ENCODE measurements at places on chromosomes 4 and X.

- DNase-seq, result peak; percentile 84
Measured at GRCh38 chr4:184472614-184473498, 1.5 kb downstream of the IRF2 start.

GRCh38 chr4:151573945-151574344 is 165.0 kb downstream of the FHIP1A start:
- DNase-seq, result no peak

GRCh38 chrX:129781134-129781672 is 1.5 kb downstream of the SASH3 start:
- no peak for DNase-seq

- peak; percentile 3 for DNase-seq
Measured at GRCh38 chrX:134632355-134632754, 25.9 kb downstream of the PLAC1 start.

- DNase-seq, result no peak
Measured at GRCh38 chr4:88623097-88623496, 30.8 kb downstream of the HERC3 start.

- no peak for DNase-seq
Measured at GRCh38 chr4:5758741-5759140, 47.7 kb downstream of the EVC start.

- no peak for DNase-seq
Measured at GRCh38 chr4:173684223-173684622, 154.2 kb upstream of the HAND2 start.

DNA sequence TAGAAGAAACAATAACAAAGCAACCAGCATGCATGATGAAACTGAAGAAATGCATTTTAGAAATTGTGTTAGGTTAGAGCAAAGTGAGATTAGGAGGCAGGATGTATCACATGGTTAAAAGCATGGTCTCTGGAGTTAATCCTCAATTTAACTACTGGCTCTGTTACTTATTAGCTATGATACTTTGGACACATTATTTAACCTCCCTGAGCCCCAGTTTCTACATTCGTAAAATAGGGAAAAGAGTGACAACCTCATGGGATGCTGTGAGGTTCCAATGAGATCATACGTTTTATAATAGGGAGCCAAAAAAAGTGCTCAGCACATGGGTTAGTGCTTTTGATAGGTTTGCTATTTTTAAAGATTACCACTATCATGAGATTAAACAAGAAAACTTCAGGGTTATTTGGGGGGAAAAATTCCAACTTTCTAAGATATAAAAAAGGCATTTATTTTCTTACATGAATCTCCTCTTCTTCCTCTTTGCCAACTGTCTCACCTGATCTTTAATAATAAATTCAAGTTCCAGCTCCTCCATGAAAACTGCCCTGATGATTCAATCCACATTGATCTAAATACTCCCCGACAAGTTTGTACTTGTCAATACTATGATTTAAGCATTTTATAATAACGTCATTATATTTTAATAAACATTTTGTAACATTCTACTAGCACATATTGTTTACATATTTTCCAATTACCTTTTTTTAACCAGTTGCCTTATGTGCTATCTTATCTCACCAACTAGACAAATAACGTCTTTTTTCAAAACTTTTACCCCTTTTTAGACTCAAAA is 4.6 kb downstream of the SEC31A start:
- DNase-seq, result no peak

- no peak for DNase-seq
Measured at GRCh38 chr4:70515367-70516250, 2.8 kb upstream of the AMTN start.

DNA sequence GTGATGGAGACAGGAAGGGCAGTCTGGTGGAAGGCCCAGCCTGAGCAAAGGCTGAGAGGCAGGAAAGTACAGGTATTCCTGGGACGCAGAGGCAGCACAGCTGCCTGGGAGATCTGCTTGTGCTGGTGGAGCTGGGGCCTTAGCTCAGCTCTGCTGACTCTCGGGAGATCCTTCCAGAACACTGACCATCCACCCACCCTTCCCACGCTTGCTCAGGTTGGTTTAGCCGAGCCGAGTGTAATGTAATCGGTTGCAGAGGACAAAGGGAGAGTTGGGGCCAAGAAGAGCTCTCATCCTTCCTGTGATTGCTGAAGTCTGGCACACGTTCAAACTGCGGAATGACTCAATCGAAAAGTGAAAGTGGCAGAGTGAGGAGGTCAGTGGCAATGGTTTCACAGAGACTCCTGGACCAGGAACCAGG is 43.1 kb upstream of the GPR78 start:
- peak; percentile 89 for DNase-seq

DNA sequence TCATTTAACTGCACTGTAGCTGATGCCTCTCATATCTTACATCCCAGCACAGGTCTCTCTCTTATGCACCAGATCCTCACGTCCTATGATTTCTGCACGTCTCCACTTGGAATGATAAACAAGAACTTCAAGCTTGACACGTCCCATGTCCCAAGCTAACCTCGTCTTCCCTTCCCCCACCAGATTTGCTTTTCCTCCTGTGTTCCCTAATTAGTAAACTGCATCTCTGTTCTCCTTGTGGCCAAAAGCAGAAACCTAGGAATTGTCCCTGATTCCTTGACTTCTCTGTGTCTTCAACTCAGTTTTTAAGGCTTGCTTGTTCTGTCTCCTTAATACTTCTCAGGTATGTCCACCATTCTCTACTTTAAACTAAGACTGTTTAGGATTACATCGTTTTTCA is 171.9 kb downstream of the BMPR1B start:
- no peak for DNase-seq

- DNase-seq, result no peak
Measured at GRCh38 chr4:20180509-20180908, 71.2 kb upstream of the SLIT2 start.

DNA sequence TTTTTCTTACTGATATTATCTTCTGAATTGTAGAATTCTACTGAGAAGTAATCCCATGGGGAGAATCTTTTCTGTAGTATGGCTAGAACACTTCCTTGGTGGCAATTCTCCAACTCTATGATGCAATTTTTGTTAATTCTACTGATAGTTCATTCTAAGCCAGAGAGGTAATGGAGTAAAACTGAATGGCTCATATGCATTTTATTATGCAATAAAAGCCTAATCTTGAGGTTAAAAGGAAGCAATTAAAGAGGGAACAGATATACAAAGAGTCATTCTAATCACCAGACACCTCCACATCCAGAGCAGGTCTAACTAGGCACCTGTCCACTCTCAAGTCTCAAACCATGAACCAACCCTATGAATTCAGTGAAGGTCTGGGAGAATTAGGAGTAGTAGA is 9.7 kb downstream of the RAP2C start:
- DNase-seq, result no peak

GRCh38 chrX:102859550-102859871 is 77.6 kb upstream of the RAB40AL start:
- no peak for DNase-seq

- DNase-seq, result no peak
Measured at GRCh38 chrX:73647212-73647611, 84.2 kb downstream of the CHIC1 start.

DNA sequence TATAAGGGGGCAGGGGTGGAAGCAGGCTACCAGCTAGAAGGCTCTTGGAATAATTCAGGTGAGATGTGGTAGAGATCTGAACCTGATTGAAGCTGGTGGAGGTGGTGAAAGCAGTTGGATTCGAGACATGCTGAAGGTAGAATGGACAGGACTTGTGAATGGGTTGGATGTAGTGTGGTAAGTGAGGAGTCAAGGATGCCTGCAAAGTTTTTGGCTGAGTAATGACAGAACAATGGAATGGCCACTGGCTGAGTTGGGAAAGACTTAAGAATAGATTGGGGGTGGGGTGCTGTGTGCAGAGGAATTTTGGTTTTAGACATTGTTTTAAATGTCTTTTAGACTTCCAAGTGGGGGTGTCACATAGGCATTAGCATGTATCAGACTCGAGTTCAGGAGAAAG is 33.5 kb downstream of the HPF1 start:
- DNase-seq, result no peak

GRCh38 chrX:100395781-100396180 is 14.3 kb downstream of the PCDH19 start:
- peak; percentile 47 for DNase-seq

DNA sequence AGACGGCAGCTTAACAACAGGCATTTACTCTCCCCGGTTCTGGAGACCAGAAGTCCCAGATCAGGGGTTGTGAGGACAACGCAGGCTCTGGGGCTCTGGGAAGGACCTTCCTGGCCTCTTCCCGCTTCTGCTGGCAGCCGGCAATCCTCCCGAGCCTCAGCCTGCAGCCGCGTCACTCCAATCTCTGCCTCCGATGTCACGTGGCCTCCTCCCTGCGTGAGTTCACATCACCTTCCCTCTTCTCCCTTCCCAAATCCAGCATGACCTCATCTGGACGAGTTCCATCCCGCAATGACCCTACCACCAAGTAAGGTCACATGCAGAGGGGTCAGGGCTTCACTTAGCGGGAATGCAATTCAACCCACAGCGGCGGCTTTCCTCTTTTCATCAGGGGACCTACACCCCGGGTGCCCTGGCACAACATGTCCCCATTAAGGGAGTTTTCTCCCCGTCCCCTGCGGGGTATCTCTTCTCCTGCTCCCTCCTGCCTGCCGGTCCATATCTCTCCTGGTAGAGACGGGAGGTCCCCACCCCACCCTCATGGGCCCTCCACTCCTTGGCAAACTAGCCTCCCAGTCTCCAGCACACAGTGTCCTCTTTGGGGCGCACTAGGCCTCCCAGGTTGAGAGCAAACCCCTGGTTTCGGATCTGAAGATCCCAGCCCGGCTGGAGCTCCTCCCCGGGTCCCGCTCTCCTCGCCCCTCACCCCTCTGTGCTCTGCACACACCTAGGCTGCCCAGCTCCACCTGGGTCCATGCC is 25.5 kb downstream of the ABLIM2 start:
- DNase-seq, result no peak

DNA sequence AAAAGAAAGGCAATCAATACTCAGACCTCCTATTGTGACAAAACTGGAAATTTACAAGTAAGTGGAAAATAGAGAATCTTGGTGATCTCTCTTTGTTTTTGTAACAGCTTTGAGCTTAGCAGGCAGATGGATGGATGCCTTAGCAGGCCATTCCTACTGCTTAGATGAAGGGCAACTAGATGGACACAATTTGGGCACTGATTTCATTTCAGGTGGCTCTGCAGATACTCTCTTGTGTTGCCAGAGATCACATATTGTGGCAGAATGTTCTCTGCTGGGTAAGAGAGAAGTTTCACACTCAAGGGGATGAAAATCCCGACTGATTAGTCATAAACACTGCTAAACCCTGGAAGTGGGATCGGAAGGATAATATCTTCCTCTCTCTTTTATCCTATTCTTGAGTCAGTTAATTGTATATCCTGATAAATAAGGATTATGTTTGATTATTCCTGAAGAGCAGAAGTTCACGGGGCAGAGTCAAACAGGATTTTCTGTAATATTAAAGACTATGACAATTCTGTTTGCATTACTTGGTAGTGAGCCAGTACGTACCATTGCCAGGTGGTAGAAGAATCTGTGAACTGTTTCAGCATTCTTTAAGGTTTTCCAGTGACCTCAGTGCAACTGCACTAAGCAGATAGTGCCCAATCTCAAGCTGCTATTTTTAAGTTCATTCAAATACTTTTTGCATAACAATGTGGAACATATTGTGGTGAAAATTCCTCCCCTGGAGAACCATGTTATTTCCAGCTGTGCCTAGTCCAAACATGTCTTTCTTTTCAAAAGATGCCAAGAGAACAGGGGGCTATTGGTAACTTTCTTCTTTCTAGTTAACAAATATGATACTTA is 974.3 kb downstream of the FSTL5 start:
- no peak for DNase-seq

GRCh38 chrX:25663701-25664100 is 474.4 kb upstream of the MAGEB18 start:
- DNase-seq, result no peak

DNA sequence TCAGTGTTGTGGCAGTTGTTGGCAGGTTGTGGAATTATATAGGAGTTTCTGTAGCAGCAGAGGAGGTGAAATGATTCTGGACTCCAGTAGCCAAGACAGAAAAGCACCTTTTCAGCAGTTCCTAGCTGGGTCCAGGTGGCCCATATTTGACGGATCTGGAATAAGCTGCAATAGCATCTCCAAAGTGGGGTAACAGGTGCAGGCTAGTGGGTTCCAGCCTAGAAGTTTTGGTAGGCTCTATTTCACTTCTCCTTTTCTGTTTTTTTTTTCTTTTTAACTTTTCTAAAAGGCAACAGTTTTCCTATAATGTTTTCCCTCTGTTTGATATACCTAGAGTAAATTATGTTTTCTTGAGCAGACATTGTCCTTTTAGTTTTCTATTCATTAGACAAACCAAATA is 392.5 kb downstream of the C4orf33 start:
- no peak for DNase-seq

DNA sequence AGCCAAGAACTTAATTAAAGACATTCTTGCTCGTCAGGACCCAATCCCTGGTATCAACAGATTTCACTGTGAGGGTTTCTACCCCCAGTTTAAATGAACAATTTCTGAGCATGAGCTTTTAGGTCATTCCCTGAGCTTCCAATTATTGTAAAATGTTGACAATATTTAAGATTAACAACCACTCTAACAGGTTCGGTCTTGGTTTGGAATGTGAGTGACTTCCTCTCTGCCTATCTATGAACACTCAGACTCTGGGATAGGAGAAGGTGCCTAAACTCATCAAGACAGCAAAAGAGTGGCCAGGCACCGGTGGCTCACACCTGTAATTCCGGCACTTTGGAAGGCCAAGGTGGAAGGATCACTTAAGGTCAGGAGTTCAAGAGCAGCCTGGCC is 82.9 kb upstream of the TMEM150C start:
- no peak for DNase-seq

GRCh38 chr4:186934244-186934643 is 210.6 kb upstream of the FAT1 start:
- DNase-seq, result no peak

GRCh38 chr4:92234393-92235176 is 69.2 kb upstream of the GRID2 start:
- no peak for DNase-seq

- DNase-seq, result peak; percentile 36
Measured at GRCh38 chr4:19850909-19851308, 400.8 kb upstream of the SLIT2 start.

DNA sequence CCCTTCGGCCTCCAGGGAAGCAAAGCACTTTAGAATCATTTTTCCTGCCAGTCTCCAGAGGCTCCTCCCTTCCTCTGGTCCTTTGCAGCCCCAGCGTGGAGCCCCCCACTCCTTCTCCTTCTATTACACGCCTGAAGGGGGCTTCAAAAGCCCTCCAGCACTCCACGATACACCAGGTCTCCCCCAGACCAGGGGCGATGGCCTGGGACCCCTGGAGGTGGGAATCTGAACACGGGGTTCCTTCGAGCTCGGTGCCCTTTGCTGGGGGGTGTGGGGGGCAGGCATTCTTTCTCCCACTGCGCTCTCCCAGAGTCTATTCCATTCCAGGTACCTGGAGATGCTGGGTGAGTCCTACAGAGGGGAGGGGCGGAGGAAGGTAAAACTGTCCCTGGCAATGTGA is 97.6 kb downstream of the HMX1 start:
- DNase-seq, result no peak

GRCh38 chrX:106150701-106151100 is 17.4 kb upstream of the PWWP3B start:
- DNase-seq, result no peak

GRCh38 chrX:14915596-14915995 is 42.4 kb downstream of the MOSPD2 start:
- no peak for DNase-seq

Measured in DMS53 (cell line).